NCI-H345 (cell line): ENCODE measurements at places on chromosomes 11 and 22.

- no peak for DNase-seq
These were observed 385 bp downstream of the HARBI1 start for GRCh38 chr11:46616551-46617133.

DNA sequence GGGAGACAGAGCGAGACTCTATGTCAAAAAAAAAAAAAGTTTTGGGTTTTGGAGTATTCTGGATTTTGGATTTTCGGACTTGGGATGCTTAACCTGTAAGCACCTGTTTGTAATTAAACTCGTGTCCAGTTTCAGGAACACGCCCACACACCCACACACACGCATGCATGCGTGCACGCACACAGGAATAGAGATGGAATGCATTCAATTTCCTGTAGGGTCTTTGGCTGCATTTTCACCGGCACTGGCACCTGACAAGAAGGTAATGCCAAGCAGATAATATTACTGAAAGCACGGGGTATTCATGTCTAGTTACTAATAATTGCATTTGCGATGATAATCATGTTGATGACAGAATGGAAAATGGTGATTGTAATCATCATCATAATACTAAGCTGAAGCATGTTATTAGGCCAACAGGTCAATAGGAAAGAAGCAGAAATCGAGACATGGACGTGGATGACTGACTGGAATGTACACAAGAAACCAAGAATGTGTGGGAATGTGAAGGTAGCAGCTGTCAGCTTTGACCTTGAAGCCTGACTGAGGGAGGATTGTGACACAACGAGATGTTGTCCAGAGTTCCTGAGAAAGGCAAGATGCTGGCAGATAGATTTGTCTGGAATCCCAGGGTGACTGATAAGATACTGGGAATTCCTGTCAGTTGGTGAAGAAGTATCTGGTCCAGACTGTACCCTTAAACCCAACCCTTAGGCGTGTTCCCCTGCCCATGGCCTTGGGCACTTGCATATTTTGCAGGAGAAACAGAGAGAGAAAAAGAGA lies 108.6 kb downstream of the SYN3 start:
- DNase-seq, result no peak

DNA sequence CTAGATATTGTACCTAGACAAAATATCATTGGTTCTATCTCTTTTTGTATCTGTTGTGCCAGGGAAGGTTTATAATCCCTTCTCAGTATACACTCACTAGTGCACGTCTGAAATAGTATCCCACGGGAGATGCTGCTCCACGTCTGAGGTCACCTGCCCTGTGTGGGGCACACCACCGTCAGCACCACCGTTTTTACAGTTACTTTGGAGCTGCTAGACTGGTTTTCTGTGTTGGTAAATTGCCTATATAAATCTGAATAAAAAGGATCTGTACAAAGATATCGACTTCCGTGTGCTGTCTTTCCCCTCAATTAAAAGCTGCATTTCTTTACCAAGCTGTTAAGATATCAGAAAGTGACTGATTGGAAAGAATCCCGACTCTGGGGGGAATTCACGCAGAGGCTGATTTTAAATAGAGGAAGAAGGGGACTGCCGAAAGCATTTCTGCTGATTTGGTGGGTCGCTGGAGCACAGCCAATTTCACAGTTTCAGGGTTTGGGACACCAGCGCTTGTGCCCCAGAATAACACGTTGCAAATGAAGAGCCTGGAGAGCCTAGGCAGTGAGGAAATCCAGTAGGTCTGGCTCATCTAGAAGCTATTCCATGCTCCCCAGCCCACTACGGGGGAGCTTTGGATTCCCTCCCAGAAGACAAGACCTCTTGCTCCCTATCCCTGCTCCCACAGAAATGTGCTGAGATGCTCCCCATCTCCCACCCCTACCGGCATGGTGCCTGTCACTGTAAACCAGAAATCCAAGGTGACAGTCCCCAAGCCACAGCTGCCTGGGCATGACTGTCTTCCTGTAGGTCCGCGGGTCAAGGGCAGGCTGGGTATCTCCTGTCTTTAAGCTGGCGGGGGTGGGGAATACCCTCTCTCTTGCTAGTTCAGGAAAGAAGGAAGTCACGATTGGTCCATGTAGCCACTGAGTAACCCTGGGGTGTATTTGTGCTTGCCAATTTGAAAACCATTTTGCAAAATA lies 12.7 kb upstream of the MYO18B start:
- DNase-seq, result no peak

- DNase-seq, result no peak
These were observed 669 bp downstream of the RPL27A start for GRCh38 chr11:8683115-8683807.

GRCh38 chr11:65651589-65652510 lies 10.9 kb downstream of the RELA start:
- DNase-seq, result peak; percentile 22

GRCh38 chr22:50174382-50175190 lies 4.1 kb downstream of the PANX2 start:
- DNase-seq, result no peak

DNA sequence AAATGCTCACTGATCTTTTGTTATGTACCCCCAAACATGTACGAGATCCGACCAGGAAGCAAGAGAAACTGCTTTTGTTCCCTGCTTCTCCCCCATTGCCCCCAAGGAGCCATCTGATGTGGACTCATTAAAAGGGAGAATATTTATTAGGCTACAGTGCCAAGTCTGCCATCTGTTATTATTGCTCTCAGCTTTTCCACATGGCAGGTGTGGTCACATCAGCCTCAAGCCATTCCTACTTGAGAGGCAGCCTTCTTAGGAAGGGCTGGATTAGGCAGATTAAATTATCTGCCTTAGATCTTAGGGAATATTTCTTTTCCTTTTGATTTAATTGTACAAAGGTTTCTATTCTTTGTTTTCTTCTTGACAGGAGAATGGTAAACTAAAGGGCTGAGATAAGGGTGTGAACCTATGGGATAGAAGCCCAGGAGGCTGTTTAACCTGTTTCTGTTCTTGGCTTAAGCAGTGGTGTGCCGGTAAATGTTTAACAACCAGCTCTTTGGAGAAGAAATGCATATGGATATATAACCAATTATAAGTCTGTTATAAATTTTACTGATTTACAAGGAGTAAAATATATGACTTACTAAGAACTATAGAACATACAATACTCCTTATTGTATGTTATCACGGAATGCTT lies 88.8 kb downstream of the PDHX start:
- DNase-seq, result no peak

DNA sequence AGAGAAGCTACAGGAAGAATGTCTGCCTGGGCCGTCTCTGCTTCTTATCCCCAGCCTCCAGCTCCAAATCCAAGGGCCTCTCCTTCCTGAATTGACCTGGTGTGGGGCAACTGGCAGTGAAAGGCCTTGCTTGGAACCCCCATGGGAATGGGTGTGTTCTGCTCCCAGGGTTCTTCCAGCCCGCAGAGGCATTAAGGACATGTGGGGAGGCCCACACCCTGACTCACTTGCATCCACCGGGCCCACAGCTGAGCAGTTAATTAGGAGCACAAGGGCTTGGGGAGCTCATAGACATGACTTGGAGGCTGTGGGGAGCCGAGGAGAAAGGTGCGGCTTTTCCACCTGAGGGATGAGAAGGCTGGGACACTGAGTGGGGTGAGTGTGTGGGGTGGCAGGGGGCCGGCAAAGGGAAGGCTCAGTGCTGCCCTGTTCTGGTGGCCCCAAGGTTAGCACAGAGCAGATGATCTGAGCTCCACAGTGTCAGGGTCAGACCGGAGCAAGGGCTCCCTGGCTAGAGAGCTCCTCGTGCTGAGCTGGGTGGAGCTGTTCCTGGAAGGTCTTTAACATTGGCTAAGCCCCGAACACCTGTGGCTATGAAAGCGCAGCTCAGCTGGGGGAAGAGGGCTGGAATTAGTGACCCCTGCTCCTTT lies 64.5 kb upstream of the NECTIN1 start:
- DNase-seq, result no peak

- no peak for DNase-seq
These were observed 11.7 kb downstream of the LIMK2 start for GRCh38 chr22:31223786-31224191.

DNA sequence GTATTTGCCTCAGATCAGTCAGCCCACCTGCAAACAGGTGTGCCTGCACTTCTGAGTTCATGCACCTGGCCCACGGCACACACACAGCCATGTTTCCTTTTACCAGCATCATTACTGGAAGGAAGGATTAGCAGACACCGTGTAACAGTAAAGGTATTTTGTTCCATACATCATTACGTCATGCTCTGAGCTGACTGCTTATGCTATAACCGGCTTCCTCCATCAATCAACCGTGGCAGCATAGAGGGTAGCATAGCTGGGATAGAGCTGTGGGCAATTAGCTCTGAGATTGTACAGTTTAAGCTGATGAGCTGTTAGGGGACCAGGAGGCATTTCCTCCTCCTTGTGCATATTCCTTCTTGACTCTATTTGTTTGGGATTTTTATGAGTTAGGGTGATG lies 102.4 kb downstream of the ME3 start:
- no peak for DNase-seq

GRCh38 chr22:39543095-39543494 lies 10.5 kb upstream of the RPS19BP1 start:
- no peak for DNase-seq

DNA sequence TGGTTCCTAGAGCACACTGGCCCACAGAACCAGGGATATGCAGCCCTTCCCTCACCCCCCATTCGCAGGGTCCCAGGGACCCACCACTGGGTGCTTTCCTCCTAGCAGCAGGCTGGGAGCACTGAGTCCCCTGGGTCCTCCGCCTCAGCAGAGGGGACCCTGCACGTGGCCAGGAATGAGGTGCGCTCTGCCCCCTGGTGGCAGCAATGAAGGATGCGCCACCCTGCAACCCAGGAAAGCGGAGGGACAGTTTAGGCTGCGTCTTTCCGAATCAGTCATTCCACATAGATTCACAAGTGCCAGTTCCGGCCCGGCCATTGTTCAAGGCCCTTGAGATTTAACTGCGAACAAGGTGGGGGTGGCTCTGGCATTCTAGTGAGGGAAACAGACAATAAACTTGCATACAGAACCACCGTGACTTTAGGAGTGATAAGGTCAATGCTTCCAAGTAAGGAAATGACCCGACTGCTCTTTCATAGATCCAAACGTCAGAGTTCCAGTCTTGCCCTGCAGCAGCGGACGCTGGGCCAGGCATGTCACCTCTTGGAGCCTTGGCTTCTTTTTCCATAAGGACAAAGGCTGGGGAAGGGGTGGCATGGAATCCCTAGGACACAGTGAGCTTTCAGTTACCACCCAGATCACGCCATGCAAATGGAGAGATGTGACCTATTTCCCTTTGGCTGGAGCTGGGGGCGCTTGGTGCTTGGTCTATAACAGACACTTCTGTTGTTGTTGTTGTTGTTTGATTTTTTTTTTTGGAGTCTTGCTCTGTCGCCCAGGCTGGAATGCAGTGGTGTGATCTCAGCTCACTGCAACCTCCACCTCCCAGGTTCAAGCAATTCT lies 7.7 kb downstream of the RIN1 start:
- peak; percentile 78 for DNase-seq

GRCh38 chr11:16859651-16860050 lies 121.2 kb downstream of the C11orf58 start:
- peak; percentile 62 for DNase-seq

DNA sequence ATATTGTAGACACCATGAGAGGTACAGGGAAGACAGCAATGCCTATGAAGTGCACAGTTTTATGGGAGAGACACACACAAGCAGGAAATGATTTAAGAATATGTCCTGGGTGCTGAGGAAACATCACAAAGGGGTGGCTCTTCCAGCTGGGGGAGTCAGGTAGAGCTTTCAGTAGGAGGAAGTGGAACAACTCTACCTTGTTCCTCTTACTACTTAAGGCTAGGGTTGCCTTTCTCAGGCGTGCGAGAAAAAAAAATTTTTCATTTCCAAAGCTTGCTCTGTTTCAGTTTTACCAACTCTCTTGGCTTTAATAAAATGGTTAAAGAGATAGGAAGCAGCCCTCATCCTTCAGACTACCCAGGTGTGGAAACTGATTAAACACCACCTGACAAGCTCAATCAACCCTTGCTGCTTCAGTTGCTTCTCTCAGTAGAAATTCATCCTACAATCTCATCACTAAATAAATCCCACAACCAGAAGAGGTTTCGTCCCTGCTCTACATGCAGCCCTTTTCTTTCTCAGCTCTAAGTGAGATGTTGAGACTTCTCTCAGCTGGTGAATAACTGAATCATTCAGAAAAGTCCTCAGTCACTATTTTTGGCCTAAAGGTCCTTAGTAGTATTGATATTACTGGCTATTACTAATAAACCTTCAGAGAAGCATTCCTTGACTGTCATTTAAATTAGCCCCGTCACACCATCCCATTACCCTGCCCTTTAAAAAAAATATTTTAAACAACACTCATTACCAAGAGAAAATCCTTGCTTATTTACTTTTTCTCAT lies 5.9 kb downstream of the ABTB2 start:
- DNase-seq, result no peak

- peak; percentile 99 for DNase-seq
These were observed 37.5 kb downstream of the ZC3H12C start for GRCh38 chr11:110130642-110131238.

GRCh38 chr11:10902301-10903063 lies 44.6 kb upstream of the ZBED5 start:
- DNase-seq, result no peak

GRCh38 chr11:65108469-65109123 lies 3.1 kb upstream of the TM7SF2 start:
- DNase-seq, result no peak

DNA sequence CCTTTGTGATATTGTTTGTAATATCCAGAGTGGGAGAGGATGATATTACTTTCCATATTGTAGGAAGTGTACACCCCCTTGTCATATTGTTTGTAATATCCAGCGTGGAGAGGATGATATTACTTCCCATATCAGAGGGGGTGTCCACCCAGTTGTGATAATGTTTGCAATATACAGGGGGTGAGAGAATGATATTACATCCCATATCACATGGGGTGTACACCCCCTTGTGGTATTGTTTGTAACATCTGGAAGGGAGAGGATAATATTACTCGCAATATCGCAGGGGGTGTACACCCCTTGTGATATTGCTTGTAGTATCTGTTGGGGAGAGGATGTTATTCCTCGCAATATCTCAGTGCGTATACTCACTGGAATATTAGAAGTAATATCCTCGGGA lies 61.5 kb downstream of the PRSS23 start:
- no peak for DNase-seq

GRCh38 chr22:19599626-19600243 lies 75.5 kb upstream of the CLDN5 start:
- no peak for DNase-seq

DNA sequence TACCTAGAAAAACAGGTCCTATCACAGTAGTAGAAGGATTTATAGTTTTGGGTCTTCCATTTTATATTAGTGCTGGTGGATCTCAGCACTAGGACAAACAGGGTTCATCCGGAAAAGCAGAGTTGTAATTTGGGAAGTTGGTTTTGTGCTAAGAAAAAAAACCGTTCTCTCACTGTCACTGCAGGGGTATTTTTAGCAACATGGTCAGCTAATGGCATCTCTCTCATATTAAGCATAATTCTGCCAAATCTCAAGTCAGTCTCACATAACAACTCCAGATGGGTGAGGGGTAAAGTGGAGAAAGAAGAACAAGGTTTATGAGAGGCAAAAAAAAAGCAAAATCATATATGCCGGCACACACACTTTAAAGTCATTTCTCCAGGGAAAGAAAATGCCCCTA lies 51.6 kb upstream of the GDPD4 start:
- DNase-seq, result no peak
